HEK293T (cell line): ENCODE measurements at places on chromosomes 5 and 9.

GRCh38 chr9:108417726-108418125, 438.1 kb downstream of the ACTL7B start:
- no peak for DNase-seq

DNA sequence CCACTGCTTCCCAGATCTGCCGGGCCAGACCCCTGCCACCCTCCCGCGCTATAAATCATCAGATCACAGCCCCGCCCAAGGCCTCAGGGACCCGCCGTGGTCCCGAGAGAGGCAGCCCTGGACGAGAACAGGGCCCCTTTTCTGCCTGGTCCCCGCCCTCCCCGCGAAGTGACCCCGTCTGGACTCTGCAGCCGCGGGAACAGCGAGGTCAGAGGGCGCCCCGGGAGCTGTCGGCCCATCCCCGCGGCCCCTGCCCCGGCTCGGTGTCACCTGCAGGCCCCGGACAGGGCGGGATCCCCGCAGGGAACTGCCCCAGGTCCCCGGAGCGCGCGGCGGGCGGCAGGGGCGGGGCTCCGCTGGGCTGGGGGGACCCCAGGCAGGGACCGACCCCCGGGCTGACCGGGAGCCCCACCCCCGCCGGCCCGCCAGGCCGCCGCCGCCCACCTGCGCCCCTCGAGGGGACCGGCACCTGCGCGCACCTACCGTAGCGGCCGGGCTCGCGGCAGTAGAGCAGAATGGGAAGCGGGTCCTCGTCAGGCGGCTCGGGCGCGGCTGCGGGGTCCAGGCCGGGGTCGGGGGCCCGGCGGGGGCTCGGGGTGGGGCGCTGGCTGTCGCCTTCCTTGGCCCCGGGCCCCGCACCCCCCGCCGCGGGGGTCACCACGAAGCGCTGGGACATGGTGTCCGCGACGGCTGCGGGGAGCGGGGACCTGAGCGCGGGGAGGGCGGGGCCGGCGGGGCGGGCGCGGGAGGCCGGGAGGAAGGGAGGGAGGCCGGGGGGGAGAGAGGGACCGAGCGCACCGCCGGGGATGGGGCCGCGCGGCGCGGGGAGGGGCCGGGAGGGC, 43.5 kb upstream of the SLC12A7 start:
- no peak for DNase-seq

DNA sequence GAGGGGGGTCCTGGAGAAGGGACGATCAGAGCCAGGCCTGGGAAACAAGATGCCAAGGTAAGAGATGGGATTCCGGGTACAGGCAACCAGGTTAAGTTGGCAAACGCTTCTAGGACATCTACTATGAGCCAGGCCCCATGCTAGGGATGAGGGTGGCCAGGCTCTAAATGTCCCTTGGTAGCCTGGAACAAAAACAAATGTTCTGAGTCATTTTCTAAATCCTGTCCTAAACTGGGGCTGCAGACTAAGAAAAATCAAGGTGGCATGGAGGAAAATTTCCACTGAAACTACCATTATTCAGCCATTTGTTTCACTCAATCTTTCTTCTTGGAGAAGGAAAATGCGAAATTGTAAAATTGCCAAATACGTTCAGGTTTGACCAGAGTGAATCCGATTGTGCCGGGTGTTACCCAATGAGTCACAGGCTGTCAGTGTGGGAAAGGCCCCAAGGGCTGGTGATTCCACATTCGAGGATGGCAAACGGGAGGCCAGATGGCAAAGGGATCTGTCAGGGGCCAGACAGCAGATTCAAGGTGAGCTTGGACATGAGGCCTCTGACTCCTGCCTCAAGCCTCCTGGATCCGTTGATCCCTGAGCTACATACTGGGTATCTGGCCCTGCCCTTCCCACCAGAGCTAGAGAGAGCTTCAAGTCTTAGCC, 57.6 kb downstream of the PAX5 start:
- no peak for DNase-seq

GRCh38 chr9:128382261-128382660, 11.1 kb downstream of the URM1 start:
- DNase-seq = no peak

GRCh38 chr5:137207023-137207760, 291.9 kb downstream of the SPOCK1 start:
- no peak for DNase-seq

- DNase-seq = no peak
These were observed 73.2 kb upstream of the STXBP1 start for GRCh38 chr9:127538849-127539258.
